ENCODE measurements at places on chromosomes 7 and 10.

DNA sequence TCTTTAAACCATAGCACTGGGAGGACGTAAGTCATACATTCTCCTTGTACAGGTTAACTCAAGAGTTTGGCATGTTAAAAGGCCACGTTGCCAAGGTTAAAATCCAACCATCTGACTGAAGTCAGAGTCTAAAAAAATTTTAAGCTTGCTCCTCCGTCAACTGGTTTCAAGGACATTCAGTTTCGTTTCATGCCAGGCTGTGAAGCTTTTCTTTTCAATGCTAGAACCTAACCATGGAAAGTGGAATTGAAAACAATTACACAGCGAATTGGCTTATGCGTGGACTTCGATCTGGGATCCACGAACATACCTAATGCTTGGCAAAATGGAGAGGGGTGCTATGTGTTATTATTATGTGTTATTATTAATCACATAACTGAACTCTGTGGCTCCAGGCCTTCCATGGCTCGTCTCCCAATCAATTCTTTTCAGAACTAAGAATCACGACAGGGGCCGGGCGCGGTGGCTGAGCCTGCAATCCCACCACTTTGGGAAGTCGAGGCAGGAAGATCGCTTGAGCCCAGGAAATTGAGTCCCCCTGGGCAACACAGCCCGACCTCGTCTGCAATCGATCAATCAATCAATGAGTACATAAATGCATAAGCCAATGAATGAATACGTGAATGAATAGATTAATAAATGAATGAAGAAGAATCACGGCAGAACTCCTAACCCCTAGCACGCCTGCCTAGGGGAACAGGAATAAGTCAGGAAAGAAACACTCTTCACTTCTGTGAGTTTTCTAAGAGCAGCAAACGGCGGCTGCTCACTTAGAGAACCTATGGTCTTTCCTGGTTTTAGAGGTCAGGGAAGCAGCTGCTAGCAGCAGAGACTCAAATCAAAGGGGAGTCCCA lies 733 bp upstream of the ARL5B start:
- DNase-seq, result no peak

DNA sequence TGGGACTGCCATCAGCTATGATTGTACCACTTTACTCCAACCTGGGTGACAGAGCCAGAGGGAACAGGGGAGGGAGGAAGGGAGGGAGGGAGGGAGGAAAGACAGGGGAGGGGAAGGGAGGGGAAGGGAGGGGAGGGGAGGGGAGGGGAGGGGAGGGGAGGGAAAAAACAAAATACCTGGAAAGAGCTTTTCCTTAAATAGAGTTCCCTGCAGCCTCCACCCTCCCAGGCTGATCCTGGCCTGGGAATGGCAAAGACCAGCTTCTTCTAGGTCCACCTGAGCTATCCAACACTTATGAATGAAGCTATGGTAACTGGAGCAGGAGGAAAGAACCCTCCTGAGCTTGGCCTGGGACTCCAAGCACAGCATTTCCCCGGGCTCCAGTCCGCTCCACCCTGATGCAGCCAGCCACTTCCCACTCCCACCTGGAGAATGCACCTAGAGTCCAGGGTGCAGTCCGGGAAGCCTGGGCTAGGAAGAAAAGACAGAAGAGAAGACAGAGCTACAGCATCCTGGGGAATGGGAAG lies 66.1 kb downstream of the GRID1 start:
- no peak for DNase-seq

- DNase-seq, result no peak
Measured at GRCh38 chr7:131849472-131849871, 293.0 kb upstream of the PODXL start.

DNA sequence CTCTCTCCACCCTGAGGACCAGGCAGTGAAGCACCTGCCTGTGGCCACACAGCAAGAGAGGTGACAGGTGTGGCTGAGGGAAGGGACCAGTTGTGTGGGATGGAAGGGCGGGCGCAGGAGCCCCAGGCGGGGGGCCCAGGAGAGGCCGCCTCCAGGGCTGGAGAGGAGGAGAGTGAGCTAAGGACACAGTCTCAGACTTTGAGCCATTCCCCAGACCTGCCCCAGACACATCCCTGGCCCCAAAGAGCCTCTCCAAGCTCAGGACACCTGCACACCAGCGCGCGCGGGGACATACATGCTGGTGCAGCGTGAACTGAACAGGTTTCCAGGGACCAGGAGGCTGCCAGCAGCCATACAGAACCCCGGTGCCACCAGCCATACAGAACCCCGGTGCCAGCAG lies 237.3 kb downstream of the MAD1L1 start:
- no peak for DNase-seq

GRCh38 chr10:3877211-3878000 lies 92.4 kb upstream of the KLF6 start:
- DNase-seq, result no peak
